ENCODE measurements at places on chromosomes 7 and 10. TPM values are rescaled to one million over a fixed set of nuclear protein-coding genes. Genes with fewer than 3 reads are reported as not detected.

The LRMDA gene
- not detected for total RNA-seq

GRCh38 chr7:100604976-100605911 lies 3.1 kb downstream of the PCOLCE start:
- H3K36me3 ChIP-seq = no peaks in the 10 kb centered on the region
- peak overlapping the region; percentile 88 for H3K4me3 ChIP-seq
- peak; percentile 57 for DNase-seq
- H3K27ac ChIP-seq = peak overlapping the region; percentile 70
- H3K27me3 ChIP-seq = peaks cover 14% of the 10 kb centered on the region

DNA sequence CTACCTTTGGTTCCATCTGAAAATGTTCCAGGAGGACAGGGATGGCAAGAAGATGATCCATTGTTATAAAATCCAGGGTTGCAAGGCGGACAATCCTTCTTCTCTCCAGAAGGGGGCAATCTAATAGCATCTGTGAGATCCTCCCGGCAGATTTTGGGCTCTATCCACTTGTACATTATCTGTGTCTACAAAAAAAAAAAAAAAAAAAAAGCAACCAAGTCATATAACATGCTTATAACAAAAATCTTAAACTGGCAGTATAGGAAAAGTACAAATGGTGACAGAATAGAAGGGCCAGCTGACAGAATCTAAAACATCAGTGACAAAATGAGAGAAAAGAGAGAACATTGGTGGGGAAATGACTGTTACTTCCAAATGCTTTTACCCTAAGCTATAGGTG lies 132.7 kb downstream of the ELAPOR2 start:
- DNase-seq = no peak
- H3K36me3 ChIP-seq = no peaks in the 10 kb centered on the region
- H3K4me1 ChIP-seq = peaks cover 5% of the 10 kb centered on the region
- no peak overlapping the region for H3K4me3 ChIP-seq

- peaks cover 51% of the 10 kb centered on the region for H3K4me1 ChIP-seq
- no peaks in the 10 kb centered on the region for H3K27me3 ChIP-seq
- no peak for DNase-seq
- peak overlapping the region; percentile 83 for H3K4me3 ChIP-seq
Measured at GRCh38 chr10:7192061-7192460, 218.8 kb downstream of the SFMBT2 start.

DNA sequence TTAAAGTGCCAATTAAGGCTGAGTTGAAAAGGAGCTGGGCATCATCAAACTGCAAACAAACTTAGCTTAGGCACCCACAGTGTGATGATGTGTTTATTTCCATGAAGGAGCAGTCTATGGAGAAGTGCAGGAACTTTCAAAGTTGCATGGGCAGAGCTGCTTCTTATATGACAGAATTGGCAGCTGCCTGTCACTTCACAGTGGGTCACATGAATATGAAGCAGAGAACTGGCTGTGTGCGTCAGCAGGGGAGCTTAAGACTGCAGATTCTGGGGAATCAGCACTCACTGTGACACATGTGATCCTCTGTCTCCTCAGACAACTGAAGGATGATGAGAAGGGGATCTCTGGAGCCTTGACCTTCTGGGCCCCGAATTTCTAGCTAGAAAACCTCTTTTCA lies 36.6 kb downstream of the RBM28 start:
- no peak for DNase-seq
- H3K27ac ChIP-seq = no peak overlapping the region
- H3K4me1 ChIP-seq = peaks cover 2% of the 10 kb centered on the region
- no peak overlapping the region for H3K4me3 ChIP-seq
- H3K36me3 ChIP-seq = peaks cover 29% of the 10 kb centered on the region

DNA sequence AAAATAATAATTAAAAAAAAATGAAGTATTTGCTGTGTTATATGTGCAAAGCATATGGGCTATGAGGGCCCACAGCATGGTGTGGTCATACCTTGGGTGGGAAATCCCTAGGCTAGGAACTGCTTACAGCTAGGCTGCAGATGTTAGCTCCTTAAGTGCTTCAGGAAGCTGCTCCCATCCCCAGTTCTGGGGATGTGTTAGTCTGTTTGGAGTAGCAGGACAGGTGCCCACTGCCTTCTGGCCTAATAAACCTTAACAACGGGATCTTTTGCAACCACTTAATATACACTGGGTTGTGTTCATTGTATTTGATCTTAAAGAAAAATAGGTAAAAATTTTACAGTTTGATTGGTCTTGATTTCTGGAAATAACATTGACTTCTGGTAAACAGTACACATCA lies 46.3 kb downstream of the HK1 start:
- no peak overlapping the region for H3K4me3 ChIP-seq

Measured in activated naive CD8-positive, alpha-beta T cell treated with anti-CD3 and anti-CD28 coated beads, Interleukin-2, amount 10 ng/mL, durations not matched to agents 7 days and 5 days (primary cell).